Kidney (tissue), 22 donors: ENCODE measurements at places on chromosomes 7 and 10. TPM values are rescaled to one million over a fixed set of nuclear protein-coding genes. Genes with fewer than 3 reads are reported as not detected.

GRCh38 chr10:29634105-29634504 lies 666 bp downstream of the SVIL start:
- H3K27ac ChIP-seq = peak overlapping the region; percentile 73
- no peak for DNase-seq
- no peak overlapping the region for H3K4me3 ChIP-seq
- no peaks in the 10 kb centered on the region for H3K36me3 ChIP-seq

GRCh38 chr7:157824011-157824818 lies 487.4 kb downstream of the DNAJB6 start:
- H3K36me3 ChIP-seq = no peaks in the 10 kb centered on the region
- H3K27ac ChIP-seq = no peak overlapping the region
- H3K4me1 ChIP-seq = no peaks in the 10 kb centered on the region
- H3K27me3 ChIP-seq = no peaks in the 10 kb centered on the region
- DNase-seq = no peak

CRYGN gene
- not detected for polyA plus RNA-seq

SAMD9L gene
- 4.5 TPM for polyA plus RNA-seq

PTN gene
- polyA plus RNA-seq = 17.2 TPM

- peaks cover 10% of the 10 kb centered on the region for H3K27me3 ChIP-seq
- DNase-seq = peak; percentile 54
- no peaks in the 10 kb centered on the region for H3K36me3 ChIP-seq
- H3K4me3 ChIP-seq = no peak overlapping the region
These were observed 2.1 kb downstream of the CNNM1 start for GRCh38 chr10:99331207-99331803.

DNA sequence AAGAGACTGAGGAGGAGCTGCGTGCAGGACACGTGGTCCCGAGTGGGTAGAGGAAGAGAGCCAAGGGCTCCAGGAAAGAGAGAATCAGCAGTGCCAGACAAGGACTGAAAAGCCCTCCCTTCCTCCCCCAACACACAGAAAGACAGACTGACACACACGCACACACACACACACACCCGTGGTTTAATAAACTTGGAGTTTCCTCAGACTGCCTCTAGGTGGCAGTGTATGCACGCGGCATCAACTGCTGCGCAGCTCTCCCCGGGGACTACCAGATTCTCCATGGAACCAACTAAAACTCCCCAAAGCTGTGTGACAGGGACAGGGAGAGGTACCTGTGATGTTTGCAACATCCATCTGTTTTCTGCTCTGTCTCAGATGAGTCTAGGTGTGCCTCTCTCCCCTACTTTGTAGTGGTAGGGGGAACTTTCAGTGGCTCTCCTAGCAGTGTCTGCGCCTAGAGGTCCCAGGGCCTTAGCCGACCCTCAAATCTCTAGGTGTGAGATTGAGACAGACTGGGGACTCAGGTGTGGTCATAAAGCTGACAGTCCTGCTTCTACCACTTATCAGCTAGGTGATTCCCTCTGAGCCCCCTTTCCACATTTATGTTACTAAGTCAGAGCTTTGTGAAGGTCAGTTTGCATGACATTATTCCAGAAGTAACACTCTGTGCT lies 9.3 kb upstream of the TSPAN14 start:
- no peaks in the 10 kb centered on the region for H3K27me3 ChIP-seq
- H3K4me3 ChIP-seq = no peak overlapping the region
- H3K27ac ChIP-seq = no peak overlapping the region
- peak; percentile 73 for DNase-seq
- no peaks in the 10 kb centered on the region for H3K4me1 ChIP-seq

SYNPO2L gene
- 0.15 TPM for polyA plus RNA-seq

GRCh38 chr7:87151729-87152111 lies 533 bp upstream of the DMTF1 start:
- no peak for DNase-seq
- H3K27ac ChIP-seq = peak overlapping the region; percentile 88
- peak overlapping the region; percentile 98 for H3K4me3 ChIP-seq

DNA sequence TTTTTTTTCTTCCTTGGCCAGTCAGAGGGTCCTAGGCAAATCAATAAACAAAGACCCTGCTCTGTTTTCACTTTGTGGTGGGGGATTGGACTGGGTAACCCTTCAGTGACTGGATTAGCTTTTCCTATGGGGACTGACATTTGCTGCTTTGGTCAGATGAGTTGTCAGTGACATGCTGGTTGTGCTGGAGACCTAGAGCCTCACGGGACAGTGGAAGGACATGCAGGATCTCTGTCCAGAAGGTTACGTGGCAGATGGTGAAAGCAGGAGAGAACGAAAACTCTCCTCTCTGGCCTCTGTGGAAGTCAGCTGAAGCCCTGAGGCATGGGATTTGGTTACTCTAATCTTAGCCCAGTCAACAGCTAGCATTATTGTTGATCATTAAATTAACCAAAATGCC lies 90.0 kb upstream of the BMPER start:
- H3K36me3 ChIP-seq = no peaks in the 10 kb centered on the region
- DNase-seq = no peak
- no peaks in the 10 kb centered on the region for H3K4me1 ChIP-seq
- H3K4me3 ChIP-seq = no peak overlapping the region
- no peaks in the 10 kb centered on the region for H3K27me3 ChIP-seq

CDK1 gene
- 3.1 TPM for polyA plus RNA-seq

MCM10 gene
- polyA plus RNA-seq = not detected

DNA sequence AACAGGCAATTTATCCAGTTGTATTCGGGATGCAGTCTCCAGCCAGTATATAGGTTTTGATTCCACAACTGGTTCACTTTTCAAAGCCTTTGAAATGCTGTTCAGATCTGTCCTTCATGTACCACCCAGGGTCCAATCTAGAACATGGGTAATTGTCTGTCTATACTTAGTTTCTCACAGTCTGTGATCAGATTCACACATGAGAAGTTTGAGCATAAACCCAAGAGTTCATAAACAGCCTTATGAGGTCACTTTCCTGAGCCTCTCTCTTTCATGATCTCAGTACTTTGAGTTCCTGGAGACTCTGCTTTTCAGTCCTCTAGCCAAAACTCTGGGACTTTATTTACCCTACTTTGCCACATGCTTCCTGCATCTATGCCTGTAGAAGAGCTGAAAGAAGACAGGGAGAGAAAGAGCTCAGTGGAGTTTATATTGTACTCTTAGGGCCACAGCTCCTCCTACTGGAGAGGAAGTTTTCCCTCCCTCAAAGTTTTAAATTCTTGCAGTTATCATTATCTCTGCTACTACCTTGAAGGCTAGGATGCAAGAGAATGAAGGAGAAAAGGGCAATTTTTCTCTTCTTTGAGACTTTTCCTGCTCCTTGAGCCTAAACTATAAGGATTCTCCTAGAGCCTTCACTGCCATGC lies 172.0 kb downstream of the ZEB1 start:
- H3K27me3 ChIP-seq = no peaks in the 10 kb centered on the region
- DNase-seq = no peak
- H3K36me3 ChIP-seq = no peaks in the 10 kb centered on the region
- H3K4me3 ChIP-seq = no peak overlapping the region
- no peaks in the 10 kb centered on the region for H3K4me1 ChIP-seq

DNA sequence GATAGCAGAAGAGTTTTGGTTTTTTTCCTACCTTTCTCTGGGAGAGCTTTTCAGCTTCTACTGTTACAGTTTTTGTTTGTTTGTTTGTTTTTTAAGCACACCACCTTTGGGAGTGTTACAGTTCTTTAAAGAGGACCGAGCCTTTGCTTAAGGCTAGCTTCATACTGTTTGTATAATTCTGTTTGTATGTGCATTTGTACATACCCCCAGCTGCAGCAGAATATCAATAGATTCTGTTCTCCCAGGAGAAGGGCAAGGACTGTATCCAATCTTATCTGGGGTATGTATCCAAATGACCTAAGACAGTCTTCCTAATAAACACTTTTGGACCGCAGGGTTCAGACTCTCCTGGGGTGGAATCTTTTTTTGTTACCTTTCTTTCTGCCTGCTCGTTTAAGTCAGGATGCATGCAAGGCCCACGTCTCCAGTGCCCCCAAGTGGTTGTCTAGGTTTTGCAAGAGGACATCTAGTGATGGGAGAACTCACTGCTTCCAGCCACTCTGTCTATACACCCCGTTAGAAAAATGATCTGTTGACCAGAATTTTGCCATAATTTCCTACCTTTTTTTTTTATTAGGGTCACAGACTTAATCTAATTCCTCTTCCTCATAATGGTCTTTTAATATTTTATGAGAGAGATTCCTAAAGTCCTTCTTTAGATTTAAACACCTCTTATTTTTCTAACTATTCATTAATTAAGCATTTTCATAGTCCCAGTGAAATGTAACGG lies 23.9 kb downstream of the NRF1 start:
- H3K4me3 ChIP-seq = no peak overlapping the region
- H3K36me3 ChIP-seq = no peaks in the 10 kb centered on the region
- H3K27ac ChIP-seq = no peak overlapping the region
- no peaks in the 10 kb centered on the region for H3K4me1 ChIP-seq
- no peak for DNase-seq

DNA sequence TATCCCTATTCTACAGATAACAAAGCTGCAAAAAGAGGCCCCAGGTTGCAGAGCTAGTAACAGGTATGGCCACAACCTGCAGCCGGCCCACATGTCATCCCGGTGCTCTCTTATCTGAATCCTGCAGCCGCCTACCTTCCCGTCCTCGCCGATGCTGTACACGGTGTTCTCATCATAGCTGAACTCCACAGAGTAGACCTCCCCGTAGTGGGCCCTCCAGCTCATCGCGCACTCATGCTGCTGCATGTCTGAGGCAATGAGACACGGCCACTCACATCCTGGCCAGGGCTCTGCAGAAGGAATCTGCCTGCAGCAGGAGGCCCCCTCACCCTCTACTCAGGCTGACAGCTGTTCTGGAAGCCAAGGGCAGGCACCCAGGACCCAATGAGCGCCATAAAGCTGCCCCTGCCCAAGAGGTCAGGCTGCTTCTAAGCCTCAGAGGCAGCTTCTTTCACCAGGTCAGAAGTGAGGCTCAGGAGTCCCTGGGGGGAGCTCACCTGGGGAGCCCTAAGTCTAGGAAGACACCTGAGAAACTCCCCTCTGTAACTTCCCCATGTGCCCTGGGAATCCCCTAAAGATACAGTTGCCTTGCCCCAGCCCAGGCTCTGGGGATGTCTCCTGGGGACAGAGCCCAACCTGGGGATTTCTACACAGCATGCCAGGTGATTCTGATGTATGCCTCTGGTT lies 17.9 kb upstream of the CYREN start:
- no peak overlapping the region for H3K27ac ChIP-seq
- no peak for DNase-seq
- no peak overlapping the region for H3K4me3 ChIP-seq
- no peaks in the 10 kb centered on the region for H3K27me3 ChIP-seq
- peaks cover 6% of the 10 kb centered on the region for H3K36me3 ChIP-seq

GOLGA7B gene
- not detected for polyA plus RNA-seq

DNA sequence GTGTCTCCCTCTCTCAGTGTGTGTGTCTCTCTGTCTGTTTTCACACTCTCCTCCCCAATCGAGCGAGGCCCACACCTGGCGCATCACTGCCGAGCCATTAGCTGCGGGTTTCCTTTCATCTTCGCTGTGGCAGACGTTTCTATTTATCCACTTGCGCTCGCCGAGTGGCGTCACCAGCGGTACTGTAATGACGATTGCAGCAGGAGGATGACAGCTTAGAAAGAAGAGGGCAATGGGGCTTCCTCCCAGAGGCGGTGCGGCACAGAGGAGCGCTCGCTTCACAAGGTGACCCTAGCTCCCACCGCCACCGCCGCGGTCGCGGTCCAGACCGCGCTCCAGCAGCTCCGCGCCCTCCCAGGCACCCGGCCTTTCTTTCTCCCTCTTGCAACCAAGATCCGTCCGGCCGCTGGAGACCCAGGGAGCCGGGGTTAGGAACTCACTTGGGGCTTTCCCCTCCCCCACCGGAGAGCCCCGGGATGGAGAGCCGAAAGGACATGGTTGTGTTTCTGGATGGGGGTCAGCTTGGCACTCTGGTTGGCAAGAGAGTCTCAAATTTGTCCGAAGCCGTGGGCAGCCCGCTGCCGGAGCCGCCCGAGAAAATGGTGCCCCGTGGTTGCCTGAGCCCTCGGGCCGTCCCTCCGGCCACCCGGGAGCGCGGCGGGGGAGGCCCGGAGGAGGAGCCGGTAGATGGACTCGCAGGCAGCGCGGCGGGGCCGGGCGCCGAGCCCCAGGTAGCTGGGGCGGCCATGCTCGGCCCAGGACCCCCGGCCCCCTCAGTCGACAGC lies at the start of gene EVX1:
EVX1 (plus strand) TSS at position 248 of the 785 bp plus-strand sequence; CDS start at position 477, 229 bp downstream.
- DNase-seq = no peak
- no peak within 1 kb of the TSS for H3K4me3 ChIP-seq
- H3K27me3 ChIP-seq = peaks cover 82% of the 10 kb centered on the region
- no peaks in the 10 kb centered on the region for H3K36me3 ChIP-seq
- H3K4me1 ChIP-seq = peaks cover 9% of the 10 kb centered on the region
